Hepatocyte (in vitro differentiated cells): ENCODE measurements at places on chromosomes 7 and 10.

GRCh38 chr10:66209025-66209424, 716.8 kb upstream of the LRRTM3 start:
- no peak for DNase-seq

DNA sequence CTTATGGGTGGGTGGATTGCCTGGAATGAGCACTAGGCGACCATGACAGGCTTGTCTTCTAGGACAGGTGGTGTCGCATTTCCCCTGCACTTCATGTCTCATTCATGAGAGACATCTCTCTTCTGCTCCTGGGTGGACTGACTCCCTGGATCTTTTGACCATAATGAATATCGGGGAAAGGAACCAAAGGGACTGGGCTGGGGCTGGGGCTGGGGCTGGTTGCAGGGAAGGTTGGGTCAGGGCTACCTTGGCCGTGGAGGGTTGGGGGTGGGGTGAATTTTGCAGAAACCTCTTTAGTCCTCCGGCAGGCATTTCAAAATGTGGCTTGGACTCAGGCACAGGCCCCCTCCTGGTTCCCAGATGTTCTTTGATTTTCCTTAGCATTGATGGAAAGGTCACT, 319.2 kb downstream of the ZNF716 start:
- no peak for DNase-seq

DNA sequence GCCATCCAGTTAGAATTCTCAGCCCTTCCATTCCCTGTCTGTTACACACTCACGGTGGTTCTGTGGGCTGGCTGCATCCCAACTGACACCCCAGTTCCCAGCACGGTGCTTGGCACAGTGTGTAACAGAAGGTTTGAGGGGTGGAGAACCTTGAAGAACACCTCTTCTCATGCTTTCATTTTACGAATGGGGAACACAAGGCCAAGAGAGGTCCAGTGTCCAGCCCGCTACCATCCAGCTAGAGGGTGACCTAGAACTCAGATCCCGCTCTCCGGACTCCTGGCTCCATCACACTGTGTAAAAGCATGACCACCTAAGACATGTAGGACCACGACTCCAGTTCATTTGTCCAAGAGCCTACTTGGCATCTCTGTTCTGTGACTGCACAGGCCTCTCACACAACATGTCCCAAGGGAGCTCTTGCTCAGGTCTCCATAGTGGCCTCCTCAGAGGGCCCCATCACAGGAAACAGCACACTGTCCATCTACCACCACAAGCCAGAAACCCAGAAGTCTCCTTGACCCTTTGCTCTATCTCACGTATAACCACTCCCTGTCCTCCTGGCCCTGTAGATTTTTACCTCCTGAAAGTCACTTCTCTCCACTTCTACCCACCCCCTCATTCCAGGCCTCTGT, 2.8 kb upstream of the CDH23 start:
- no peak for DNase-seq

DNA sequence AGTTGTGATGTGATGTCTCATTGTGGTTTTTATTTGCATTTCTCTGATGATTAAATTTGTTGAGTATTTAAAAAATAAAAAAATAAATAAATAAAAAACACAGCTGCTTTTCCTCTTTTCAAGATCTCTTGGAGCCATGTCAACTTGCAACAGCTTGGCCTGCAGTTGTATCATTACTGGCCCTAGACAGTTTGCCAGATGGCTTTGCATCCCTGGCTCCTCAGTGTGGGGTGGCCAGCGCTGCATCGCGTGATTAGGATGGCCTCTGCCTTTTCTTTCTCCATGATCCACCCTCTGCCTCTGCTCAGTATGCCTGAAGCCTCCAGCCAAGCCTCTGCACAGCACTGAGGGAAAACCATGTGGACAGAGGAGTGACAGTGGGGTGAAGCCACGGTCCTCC, 96.8 kb downstream of the PPP1R3C start:
- no peak for DNase-seq

DNA sequence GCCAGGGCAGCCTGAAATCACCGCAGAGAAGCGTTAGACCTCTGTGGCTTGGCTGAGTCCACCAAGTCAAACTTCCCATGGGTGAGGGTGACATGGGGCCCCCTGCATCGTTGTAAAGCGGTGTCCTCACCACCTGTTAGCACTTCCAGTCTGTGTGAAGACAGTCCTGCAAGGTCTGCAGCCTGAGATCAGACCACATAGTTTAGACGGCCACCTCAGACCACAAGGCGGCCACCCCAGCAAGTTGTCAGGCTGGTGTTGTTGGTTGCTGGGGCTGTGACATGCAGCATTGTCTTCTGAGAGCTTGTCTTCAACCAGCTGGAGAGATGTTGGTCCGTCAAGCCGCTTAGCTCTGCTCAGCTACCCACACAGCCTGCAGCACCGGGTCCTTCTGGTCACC, 44.1 kb upstream of the TARP start:
- DNase-seq, result no peak

- DNase-seq, result no peak
These were observed 186.8 kb upstream of the NEBL start for GRCh38 chr10:21083861-21084260.

- no peak for DNase-seq
These were observed 509.7 kb downstream of the TCERG1L start for GRCh38 chr10:130801784-130802183.

- DNase-seq, result no peak
These were observed 16.4 kb downstream of the NODAL start for GRCh38 chr10:70425096-70425495.

DNA sequence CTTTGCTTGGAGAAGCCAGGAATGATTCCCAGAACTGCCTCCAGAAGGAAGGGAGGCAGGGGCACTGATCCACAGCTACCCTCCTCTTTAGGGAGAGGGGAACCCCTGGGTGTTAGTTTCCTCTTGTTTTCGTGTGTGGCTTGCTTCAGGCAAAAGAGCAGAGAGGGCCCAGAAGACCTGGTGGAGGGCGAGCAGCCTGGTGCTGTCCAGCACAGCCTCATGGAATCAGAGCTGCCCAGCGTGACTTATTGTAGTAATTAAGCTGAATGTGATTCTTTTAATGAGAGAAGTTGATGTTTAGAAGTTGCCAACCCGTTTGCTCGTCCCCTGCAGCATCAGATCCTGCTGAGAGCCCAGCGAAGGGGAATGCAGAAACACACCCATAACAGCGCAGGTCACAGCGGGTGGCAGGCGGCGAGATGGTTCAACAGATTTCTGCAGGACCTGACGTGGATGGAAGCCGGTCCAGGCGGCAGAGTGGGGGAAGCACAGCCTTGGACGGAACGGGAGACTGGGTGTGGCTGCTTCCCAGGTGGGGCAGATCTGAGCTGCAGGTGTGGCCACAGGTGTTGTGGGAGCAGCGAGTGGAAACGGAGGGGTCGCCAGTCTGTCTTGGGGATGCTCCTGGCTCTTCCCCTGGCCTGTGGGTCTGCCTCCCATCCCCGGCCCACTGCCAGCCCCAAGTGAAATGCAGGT, 53.7 kb upstream of the SHH start:
- DNase-seq, result no peak

GRCh38 chr7:130419658-130420057, 21.2 kb downstream of the CEP41 start:
- peak; percentile 39 for DNase-seq

- no peak for DNase-seq
These were observed 108.2 kb downstream of the PIP4K2A start for GRCh38 chr10:22606164-22606614.

GRCh38 chr7:128755075-128755818, 16.1 kb downstream of the CALU start:
- no peak for DNase-seq

DNA sequence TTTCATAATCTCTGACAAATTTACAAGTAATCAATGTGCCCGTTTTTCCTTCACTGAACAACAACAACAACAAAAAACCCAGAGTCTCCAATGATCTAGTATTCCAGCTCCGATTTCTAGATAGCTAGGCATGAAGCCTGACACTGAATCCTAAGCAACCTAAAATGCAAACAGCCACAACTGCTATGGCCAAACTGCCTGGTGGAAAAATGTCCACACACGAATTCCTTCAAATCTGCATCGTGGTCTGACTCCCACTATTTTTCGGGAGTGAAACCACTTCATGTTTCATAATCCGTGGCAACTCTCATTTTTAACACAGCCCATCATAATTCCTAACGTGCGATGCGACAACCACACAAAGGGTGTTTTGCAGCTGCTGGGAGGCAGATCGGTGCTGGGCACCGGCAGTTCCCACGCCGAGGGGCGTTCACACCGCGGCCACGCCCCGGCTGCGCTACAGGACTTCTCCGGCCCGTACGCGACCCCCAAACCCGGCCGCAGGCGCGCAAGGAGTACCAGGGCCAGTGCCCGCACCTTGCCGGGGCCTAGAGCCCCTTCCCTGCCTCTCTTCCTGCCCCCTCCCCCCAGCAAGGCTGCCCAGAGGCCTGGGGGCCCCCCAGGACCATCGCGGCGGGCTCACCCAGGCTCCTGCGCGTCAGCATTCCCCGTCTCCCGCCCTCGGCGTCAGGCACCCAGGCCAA, 814 bp downstream of the RUFY2 start:
- DNase-seq, result peak; percentile 81

- DNase-seq, result no peak
These were observed 63.0 kb downstream of the TAX1BP1 start for GRCh38 chr7:27802999-27803398.

- no peak for DNase-seq
These were observed 33.0 kb downstream of the ORC5 start for GRCh38 chr7:104174798-104175197.

DNA sequence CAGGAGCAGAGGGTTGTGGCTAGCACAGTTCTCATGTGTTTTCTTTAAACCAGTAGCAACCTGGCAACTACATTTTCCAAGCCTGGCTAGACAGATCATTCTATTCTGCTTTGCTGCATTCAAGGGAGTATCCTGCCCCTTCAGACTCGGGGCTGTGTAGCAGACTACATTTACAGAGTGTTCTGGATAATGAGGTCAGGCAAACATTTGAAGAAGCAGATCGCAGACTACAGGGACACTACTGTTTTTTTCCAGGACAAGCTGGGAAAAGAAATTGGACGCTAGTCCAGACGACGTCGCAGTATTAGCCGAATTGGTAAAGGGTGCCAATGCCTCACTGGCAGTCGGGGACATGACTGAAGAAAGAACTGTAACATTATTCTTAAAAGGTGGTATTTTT, 61.0 kb upstream of the PAPSS2 start:
- no peak for DNase-seq

DNA sequence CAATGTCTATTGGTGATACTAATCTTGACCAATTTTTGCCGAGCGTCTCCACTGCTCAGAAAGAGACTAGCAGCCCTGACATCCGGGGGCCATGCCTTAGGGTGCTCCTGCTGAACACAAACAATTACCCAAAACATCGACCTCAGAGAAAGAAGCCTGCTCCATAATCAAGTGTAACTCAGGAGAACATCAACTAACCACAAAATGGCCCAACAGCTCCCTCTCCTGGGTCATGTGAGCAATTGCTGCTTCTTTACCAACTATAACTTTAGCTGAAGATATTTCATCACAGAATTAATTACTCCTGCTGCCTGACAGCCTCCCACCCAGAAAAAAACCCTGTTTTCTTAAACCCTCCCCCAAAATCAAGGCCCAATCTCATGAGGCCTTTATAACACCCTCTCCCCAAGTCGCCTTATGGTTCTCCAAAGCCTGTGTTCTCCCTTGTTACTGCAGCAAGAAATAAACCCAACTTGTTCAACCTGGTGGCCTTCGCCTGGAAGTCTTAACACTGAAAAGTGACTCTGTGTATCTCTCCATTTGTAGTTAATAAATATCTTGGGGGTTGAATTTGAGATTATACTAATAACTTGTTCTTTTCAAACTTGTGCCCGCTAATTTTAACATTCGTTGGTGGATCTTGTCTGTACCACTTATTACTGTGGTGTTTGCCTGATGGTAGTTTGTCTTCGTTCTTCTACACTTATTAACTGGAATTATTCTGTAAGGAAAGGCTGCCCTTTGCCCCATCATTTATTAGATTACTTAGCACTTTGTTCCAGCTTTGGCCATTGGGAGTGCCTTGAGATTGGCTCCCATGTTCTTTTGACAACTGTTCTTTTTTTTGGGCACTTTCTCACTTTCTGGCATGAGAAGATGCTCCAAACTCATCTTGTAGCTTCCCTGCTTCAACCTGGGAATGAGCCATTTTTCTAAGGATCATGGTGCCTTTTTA, 21.2 kb upstream of the RAMP3 start:
- peak; percentile 83 for DNase-seq

DNA sequence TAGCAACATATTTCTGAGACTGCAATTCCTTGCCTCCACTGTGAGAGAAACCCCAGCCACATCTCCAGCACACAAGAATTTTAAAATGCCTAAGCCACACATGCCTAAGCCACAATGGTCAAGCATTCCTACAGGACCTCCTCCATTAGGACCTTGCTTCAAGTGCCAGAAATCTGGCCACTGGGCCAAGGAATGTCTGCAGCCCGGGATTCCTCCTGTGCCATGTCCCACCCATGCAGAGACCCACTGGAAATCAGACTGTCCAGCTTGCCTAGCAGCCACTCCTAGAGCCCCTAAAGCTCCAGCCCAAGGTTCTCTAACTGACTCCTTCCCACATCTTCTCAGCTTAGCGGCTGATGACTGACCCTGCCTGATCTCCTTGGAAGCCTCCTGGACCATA, 117.5 kb downstream of the AHR start:
- DNase-seq, result no peak

DNA sequence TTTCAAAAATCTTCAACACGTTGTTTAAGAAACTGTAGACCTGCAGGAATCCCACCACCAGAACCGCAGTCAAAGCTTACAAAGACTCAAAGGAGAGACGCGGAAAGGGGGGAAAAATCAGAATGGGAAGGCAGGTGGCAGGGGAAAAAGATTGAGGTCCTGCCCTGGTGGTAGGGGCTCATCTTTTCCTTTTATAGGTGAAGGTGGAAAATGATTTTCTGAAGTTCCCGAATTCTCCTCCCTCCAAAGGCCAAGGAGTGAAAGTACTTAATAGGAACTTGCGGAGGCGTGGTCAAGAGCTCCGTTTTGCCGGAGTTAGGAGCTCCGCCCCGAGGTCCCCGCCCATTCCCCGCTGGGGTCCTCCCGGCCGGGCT, 724 bp downstream of the BBIP1 start:
- peak; percentile 98 for DNase-seq

- DNase-seq, result no peak
These were observed 28.4 kb downstream of the ITGB1 start for GRCh38 chr10:32929634-32930033.

- no peak for DNase-seq
These were observed 60.4 kb downstream of the ANKIB1 start for GRCh38 chr7:92306153-92306552.

DNA sequence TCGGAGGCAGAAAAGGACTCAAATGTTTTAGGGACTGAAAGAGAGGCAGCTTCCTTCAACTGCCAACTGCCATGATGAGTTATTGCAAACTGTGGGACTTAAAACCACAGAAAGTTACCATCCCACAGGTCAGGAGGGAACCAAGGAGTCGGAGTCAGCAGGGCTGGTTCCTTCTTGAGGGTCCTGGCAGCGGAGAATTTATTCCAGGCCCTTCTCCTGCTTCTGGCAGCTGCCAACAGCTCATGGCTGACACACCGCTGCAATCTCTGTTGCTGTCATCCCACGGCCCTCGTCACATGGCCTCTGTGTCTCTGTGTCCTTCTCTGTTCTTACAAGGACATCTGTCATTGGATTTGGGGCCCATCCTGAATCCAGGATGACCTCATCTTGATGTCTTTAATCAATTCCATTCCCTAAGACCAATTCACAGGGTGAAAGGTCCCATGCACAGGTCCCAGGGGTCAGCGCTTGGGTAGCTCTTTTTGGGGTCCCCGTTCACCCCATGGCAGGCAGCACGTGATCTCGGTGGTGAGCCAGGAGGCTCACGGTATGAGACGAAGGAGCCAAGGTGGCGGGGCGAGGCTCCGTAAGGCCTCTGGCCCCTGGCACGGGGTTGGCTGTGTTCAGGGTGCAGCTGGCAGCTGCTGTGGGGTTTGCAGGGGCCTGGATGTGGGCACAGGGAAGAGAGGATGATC, 27.4 kb upstream of the PSMG3 start:
- no peak for DNase-seq

- DNase-seq, result no peak
These were observed 84.3 kb downstream of the PRKAG2 start for GRCh38 chr7:151792636-151793035.
